NCI-H1417 (cell line): ENCODE measurements at places on chromosomes 13 and 19.

GRCh38 chr13:96662036-96662435, 332.2 kb downstream of the OXGR1 start:
- no peak for DNase-seq

- DNase-seq, result no peak
Observed at GRCh38 chr19:7988307-7988706, 17.1 kb downstream of the ELAVL1 start.

DNA sequence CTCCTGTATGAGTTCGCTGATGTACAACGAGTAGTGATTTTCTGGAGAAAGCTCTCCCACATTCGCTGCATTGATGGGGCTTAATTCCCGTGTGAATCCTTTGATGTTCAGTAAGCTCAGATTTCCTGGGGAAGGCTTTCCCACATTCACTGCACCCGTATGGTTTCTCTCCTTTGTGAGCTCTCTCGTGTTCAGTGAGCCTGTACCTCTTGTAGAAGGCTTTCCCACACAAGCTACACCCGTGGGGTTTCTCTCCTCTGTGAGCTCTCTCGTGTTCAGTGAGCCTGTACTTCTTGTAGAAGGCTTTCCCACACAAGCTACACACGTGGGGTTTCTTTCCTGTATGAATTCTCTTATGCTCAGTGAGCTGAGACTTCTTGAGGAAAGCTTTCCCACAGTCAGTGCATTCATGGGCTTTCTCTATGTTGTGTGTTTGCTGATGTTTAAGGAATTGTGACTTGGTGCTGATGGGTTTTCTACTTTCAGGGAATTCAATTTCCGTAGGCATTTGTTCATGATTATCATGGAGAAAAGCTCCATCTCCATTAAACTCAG, 3.5 kb upstream of the ZNF577 start:
- no peak for DNase-seq

DNA sequence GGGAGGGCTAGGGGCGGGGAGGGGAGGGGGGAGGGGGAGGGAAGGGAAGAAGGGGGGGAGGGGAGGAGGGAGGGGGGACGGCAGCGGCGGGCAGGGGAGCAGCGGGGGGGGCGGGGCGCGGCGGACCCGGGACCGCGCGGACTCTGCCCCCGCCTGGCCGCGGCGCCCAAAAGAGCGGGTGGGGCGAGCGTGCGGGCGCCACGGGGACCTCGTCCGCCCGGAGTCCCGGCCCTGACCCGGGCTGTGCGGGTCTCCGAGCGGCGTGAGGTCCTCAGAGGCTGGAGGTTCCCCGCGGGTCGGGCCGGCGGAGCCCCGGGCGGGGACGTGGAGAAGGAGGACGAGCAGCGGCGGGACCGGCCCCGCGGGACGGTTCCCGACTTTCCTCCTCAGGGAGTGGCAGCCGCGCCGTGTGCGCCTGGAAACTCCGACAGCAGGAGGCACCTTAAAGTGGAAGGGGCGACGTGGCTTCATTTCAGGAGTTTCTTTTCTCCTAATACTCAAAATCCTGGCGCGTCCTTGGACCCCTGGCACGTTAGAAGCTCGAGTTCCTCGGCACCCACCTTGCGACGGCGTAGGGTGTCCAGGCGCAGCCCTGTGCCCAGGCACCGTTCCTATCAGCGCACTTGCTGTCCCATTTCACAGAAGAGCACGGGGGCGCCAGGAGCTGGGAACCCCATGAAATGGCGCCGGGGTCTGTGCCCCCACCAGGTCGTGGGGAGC, 518 bp upstream of the PLPP2 start:
- no peak for DNase-seq

DNA sequence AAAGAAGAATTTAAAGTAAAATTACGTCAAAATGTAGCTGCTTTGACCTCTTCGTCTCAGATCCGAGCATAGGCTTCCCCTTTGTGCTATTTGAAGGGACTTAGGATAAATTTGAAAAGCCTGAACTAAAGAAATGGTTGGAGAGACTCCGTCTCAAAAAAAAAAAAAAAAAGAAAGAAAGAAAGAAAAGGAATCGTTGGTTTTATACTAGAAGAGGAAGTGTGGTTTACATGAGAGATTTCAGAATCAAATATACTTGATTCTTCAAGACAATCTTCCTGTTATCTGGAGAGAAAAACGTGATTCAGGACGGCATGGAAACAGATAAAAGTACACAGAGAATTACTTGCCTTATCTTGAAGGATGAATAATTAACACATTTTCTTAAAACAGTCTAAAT, 474 bp upstream of the ZNF780B start:
- no peak for DNase-seq

DNA sequence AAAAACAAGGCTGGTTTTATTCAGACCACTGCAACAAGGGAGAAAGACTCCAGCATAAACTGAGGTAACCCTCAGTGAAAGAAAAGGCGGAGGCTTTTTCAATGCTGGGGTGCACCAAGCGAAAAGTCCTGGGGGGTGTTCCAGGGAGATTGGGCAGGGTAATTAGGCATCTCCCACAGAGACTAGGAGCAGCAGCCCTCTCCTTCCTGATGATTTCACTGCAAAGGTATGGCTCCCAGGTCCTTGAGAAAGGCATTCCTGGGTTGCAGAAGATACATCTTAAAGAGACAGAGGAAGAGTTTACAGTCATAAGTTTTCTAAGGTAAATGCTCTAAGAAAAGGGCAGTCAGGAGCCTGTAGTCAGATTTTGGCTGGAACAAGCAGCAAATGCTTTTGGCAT, 412.0 kb downstream of the FOXO1 start:
- DNase-seq, result no peak

DNA sequence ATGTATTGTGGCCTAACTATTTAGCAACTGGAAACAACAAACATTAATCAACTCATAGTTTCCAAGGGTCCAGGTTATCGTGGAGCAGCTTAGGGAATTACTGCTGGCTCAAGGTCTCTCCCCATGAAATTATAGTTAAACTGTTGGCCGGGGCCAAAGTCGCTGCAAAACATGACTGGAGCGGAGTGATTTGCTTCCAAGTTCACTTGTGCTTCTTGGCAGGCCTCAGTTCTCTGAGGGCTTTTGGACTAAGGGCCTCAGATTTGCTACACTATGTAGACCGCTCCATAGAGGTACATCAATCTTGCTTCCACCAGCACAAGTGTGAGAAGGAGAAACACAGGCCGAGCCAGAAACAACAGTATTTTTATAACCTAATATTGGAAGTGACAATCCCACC, 9.4 kb upstream of the KBTBD7 start:
- DNase-seq, result no peak

DNA sequence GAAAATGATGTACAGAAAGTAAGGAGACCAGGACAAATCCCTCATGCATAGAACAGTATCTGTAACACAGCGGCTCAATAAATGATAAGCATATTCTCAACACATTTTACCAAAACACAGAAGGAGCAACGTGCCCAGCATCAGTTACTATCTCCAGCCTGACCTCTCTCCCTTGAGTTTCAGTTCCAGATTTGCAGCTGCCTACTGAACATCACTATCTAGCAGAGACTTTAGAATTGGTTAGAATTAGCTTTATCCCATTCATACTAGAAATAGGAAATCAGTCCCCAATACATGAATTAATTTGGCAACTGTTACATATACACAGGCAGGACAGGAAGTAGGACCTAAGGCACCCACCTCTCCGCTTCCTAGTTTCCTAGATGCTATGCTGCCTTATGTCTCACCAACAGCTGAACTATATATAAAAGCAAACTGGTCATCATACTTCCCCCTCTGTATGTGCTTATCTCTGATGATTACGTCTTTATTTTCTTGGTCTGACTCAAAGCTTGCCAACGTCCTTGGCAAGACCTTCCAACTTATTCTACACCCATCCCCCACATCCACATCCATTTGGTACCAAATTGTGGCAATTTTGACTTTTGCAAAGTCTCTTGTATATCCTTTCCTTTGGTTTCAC, 61.1 kb downstream of the SACS start:
- no peak for DNase-seq

DNA sequence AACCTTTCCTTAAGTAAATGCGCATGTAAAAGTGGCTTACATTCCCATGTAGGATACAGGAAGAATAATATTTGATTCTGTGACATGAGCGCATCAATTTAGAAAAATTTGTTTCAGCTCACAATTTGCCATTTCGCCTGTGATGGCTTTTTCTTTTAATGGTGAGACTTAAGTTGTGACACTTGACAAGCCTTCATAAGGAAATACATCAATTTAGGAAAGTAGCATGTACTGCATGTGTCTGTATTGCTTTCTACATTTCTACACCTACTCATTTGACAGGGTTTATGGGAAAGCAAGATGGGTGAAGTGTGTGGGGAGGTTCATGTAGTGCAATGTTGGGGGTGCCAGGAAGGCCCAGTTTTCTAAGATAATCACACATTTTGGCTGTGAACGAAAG, 12.1 kb upstream of the SCEL start:
- no peak for DNase-seq

DNA sequence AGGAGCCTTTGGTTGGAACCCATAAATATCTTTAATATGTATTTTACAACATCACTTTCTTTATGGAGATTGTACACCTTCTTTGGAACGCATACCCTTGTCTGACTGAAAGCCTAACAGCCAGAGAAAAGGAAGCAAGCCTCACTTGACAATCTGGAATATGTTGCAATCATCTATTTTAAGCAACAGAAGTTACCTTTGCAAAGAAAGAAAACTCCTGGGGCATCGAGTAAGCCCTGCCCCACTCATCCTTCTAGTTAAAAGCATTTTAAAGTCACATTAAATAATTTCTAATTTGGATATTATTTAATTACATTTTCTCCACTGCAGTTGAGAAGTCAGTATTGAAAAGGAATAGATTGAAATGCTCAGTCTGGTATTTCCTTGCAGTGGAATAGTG, 542.7 kb downstream of the MYO16 start:
- no peak for DNase-seq

GRCh38 chr13:102774214-102774568, 605 bp upstream of the TEX30 start:
- DNase-seq, result no peak

- no peak for DNase-seq
Observed at GRCh38 chr13:64088491-64088890, 2672.8 kb upstream of the PCDH20 start.

DNA sequence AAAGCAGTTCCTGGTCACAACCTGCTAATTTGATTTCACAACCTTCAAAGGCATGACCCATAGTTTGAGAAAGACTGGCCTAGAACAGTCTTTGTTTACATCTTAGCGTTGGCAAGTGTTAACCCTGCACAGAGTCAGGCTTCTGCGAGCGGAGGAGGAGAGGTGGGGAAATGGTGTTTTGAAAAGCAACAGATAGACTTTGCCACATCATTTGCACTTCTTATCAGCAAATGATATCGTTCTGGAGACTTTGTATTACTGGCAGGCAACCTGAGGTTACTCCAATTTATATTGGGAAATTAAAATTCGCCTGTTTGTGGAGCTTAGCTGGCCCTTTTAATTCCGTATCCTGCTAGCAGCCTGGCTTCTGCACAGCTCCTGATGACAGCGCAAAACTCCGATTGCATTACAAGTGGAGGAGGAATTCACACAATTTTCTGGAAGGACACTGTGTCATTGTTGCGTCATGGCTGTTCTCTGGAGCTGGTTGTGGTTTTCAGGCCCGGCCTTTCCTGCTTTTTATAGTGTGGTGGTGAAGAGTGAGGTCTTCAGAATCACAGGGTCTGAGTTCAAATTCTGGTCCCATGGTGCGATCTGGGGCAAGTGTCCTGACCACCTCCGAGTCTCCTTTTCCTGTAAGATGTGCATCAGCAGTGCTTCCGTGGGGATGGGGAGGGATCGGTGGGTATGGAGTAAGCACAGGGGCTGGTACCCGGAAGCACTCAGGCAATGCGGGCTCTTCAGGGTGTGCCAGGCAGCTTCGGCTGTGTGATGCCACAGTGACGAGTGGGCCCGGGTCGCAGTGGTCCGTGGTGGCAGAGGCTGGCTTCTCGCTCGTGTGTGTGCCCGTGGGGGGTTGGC, 49.1 kb upstream of the EHD2 start:
- no peak for DNase-seq

GRCh38 chr13:97911311-97912138, 42.0 kb upstream of the IPO5 start:
- DNase-seq, result peak; percentile 11

GRCh38 chr19:7410946-7411345, 62.2 kb downstream of the ARHGEF18 start:
- DNase-seq, result no peak

- DNase-seq, result no peak
Observed at GRCh38 chr19:33335446-33335845, 33.1 kb upstream of the CEBPA start.

- DNase-seq, result no peak
Observed at GRCh38 chr19:46978171-46978869, 41.3 kb upstream of the NPAS1 start.

- DNase-seq, result no peak
Observed at GRCh38 chr13:51590231-51590970, 6.1 kb downstream of the WDFY2 start.

GRCh38 chr19:19571071-19571786, 33.2 kb downstream of the CILP2 start:
- DNase-seq, result no peak

DNA sequence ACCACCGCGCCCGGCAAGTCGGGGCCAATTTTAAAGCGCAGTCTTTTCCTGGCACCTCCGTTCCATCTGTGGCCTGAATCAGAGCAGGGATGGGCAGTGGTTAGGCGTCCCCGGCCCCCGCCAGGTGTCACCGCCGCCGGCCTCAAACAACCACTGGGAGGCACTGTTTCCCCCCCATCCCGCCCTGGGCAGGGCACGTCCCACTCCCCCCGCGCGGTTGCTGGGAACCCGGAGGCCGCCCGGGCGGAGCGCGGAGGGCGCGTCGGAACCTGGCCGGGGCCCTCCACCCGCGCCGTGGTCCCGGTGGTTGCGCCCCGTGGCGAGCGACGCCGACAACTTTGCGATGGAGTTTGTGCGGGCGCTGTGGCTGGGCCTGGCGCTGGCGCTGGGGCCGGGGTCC, at the start of gene GRIN3B:
Gene GRIN3B, plus strand, starts transcription at position 325 of the 400 bp plus-strand sequence. Its CDS starts 19 bp downstream, at position 344.
- no peak for DNase-seq

DNA sequence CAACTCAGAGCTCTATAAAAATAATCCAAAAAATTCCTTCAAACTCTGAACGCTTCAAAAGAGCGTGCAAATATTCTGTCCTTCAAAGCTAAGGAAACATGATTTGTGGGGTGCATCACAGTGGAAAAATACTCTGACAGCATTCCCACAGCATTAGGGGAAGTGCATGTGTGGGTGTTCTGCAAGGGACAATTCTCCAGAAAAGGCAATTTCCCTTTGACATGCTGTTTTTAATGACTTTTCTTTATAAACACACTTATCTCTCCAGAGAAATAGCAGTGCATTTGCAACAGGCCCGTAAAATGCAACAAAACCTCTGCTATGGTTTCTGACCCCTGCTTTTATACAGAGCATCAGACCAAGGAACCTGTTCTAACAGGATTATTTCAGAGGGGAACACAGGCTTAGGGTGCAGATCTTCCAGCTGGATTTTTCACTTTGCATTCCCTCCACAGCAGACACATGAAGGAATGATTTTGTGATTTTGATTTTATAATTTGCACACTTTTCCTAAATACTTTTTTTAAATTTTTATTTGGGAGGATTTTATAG, 42.6 kb downstream of the KL start:
- no peak for DNase-seq
